ENCODE measurements at places on chromosomes 11 and 22.
A peak's percentile ranks its signal among the peaks of the same experiment; 100 is the strongest.

DNA sequence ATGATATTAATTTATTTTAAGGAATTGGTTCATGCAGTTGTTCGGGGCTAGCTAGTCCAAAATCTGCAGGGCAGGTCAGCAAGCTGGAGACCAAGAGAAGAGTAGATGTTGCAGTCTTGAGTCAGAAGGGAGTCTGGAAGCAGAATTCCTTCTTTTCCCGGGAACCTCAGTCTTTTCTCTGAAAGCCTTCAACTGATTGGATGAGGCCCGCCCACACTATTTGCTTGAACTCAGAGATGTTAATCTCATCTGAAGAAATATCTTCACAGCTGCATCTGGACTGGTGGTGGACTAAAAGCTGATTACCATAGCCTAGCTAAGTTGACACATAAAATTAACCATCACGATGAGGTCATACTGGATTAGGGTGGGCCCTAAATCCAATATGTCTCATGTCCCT is 122.2 kb downstream of the COMMD9 start:
- no peak for DNase-seq

- no peak for DNase-seq
These were observed 24.1 kb upstream of the PHOX2A start for GRCh38 chr11:72267956-72268617.

- peak; percentile 19 for DNase-seq
These were observed 2.1 kb upstream of the LRRC32 start for GRCh38 chr11:76672431-76673175.

DNA sequence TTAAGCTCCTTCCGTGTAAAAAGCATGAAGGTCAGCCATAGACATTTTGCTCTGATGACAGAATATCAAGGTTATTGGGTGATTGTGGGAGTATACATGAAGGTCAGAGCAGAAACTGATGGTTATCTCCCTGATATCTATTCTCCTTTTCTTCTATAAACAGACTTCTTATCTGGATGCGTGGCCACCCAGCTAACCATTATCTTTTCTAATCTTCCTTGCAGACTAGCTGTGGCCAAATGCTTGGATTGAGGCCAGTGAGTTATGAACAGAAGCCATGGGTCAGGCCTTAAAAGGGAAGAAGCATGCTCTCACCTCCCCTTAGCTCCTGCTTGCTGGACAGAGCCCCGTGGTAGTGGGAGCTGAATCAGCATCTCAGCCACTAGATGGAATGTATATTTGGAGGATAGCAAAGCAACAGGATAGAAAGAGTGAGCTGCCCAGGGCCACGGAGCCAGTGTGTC is 31.3 kb upstream of the LRRC55 start:
- no peak for DNase-seq

GRCh38 chr11:132782102-132782501 is 750.2 kb downstream of the OPCML start:
- DNase-seq = no peak

- no peak for DNase-seq
These were observed 4.9 kb upstream of the SLC16A8 start for GRCh38 chr22:38088629-38089473.

GRCh38 chr22:46502440-46503175 is 34.8 kb downstream of the CELSR1 start:
- DNase-seq = no peak

DNA sequence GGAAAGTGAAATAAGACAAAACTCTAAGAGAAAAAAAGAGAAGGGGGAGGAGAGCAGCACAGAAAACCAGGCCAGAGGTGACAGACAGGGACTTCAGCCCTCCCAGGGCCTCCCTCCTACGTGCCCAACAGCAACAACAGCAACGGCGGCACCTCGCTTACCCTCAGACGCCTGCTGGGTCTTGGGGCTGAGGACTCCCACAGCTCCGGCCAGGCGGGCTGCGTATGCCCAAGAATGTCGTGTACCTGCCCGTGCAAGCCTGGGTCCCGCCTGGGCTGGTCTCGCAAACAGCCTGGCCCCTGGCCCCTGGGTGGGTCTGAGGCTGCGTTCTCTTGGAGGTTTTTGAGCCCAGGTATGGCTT is 30.5 kb downstream of the ARAP1 start:
- no peak for DNase-seq

GRCh38 chr22:21663738-21664137 is 2.1 kb upstream of the PPIL2 start:
- DNase-seq = no peak

- DNase-seq = no peak
These were observed 34.9 kb downstream of the DENND5A start for GRCh38 chr11:9230296-9230695.

- no peak for DNase-seq
These were observed 59.1 kb upstream of the POU2AF1 start for GRCh38 chr11:111438168-111438567.

DNA sequence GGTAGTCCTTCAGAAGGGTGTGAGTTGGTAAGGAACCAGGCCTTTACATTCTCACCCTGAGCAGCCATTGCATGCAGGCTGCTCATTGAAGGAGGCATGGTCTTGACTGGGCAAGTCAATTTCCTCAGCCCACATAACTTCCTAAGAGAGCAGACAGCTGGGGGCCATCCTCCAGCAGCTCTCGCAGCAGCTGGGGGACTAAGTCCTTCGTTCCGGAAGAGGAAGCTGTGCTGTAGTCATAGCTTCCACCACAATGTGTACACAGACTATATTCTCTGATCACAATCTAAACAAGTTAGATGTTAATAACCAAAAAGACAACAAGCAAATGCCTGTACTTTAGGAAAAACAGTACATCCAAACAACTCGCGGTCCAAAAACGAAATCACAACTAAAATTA is 30.1 kb upstream of the MPPED1 start:
- DNase-seq = no peak

- no peak for DNase-seq
These were observed 2.8 kb downstream of the SLC17A6 start for GRCh38 chr11:22340701-22341587.

- DNase-seq = no peak
These were observed 61.3 kb upstream of the OR5P2 start for GRCh38 chr11:7858006-7858405.

DNA sequence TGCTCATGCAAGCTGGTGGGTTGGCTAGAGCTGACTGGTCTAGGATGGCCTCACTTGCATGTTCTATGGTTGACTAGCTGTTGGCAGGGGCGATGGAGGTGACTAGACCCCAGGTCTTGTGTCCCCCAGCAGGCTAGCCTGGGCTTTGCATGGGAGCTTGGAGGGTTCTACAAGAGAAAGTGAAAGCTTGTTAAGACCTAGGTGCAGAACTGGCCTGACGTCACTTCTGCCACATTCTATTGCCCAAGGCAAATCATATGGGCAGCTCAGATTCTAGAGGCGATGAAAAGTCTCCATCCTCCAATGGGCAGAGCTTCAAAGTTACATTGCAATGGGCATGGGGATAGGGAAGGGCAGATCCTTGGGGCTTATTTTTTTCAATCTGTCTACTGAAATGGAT is 170.9 kb downstream of the MIAT start:
- DNase-seq = no peak

DNA sequence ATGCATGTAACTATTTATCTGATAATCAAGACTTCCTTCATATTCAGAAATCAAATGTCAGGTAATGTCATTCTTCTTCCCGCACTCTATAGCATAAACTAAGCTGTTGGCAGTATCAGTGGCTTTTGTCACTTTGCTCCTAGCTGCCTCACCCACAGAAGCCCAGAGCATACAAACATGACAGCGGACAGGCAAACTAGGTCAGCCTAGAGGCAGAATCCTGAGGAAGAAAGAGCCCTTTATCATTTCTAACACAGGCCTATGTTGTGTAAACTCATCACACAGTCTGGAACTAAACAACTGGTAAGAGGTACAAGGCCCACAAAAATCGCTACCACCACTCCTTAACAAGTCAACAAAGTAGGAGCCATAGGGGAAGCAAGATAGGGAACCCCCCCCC is 21.0 kb downstream of the GUCY1A2 start:
- DNase-seq = no peak

GRCh38 chr11:32082346-32082986 is 8.4 kb upstream of the RCN1 start:
- no peak for DNase-seq

DNA sequence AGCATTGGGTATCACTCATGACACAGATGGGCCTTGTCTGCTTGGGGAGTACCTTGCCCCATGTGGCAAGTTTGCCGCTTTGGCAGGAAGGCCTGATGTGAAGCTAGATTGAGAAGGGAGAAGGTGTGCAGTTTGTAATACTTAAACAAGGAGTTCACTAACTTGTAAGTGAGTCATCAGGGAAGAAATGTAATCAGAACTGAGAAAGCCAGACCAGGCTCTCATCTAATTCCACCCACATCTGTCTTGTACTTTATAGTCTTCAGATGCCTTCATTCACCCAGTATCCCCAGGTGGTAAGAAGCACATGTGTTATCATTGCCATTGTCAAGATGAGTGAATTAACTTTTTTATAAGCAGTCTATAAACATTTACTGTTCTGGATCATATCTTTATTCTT is 116.0 kb upstream of the DDI1 start:
- no peak for DNase-seq

DNA sequence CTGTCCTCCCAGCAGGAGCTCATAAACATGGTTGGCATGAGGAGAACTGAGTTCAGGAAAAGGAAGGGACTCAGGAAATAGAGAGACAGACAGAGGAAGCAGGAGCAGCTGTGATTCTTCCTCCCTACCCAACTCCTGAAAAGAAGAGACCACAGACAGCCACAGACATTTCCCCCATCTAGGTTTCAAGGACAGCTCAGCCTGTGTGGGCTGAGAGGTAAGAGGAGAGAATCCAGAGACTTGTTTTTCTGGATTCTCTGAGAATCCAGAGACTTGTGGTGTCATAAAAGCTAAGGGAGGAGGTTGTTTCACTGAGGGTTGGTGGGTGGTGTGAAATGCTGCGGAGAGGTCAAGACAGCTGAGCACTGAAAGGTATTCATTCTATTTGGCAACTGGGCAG is 19.0 kb upstream of the STK33 start:
- DNase-seq = no peak

DNA sequence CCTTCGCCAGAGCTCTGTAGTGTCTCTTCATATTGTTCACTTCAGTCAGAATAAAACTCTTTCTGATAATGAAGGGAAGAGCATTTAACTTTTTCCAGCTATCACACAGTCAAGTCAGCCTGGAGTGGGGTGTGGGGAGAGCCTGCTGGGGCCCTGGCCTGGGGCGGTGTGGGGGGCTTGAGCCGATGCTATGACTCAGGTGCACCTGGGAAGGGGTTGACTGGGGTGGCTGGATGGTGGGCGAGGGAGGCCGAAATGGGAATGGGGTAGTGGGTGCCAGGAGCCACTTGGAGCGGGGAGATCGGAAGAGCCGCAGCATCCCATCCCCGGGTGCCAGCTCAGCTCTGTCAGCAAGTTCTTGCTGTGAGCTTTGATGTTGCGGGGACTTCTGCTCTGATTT is 100.9 kb downstream of the NXPE2 start:
- DNase-seq = no peak

DNA sequence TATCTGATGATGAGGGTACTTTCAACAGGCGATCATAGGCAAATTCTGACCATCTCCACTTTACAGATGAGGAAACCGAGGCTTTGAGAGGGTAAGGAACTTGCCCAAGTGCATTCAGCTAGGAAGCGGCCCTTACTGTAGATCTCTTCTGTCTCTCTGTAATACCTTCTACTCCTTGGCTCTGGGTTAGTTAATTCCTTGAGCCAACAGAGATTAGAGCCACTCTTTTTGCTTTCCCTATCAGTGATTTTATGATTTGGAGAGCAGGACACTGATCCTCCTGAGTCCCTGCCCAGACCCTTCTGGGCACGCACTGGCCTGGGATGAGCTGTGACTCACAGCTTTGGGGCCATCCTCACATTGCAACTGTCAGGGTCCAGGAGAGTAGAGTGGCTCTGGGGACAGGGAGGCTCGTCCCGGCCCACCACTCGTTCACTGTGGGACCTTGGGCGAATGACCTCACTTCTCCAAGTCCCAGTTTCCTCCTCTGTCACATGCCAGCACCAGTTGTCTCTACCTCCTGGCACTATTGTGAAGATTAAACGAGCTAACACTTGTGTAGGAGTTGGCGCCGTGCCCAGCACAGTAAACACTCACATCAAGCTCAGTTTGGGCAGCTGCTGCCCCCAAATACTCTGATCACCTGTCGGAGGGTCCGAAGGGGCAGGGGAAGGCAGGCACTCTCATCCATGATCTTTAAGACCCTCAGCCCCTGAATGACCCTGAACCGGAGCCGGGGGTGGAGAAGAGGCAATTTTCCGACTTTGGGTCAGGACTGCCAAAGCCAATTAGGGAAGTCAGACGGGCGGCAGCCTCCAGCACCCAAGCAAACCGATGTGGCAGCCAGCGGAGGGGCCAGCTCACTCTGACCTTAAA is 235.0 kb downstream of the MIAT start:
- DNase-seq = no peak

DNA sequence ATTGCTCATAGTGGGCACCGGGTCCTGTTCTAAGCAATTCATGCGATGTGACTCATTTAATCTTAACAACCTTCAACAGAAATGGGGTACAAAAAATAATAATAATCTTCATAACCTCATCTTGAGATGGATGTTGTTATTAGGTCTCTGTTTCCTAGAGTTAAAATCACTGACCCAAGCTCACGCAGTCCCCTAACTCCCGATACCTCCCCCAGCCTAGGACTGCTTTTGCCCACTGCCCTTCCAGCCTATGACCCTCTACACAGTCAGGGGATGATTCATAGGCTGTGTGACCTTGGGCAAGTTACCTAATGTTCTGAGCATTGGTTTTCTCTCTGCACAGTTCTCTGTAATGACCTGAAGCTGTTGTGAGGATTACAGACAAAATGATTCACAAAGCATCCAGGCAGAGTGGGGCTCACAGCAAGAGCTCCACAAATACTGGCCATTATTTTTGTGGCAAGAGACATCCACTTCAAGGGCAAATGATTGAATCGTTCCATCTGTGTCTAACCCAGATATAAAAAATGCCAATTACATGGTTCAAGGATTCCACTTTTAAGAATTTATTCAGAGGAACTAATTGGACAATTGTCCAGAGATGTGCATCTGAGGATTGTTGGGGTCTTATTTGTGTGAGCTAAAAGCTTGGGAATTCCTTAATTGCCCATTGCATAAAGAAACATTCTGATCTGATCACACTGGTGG is 20.0 kb downstream of the MTFP1 start:
- DNase-seq = no peak

DNA sequence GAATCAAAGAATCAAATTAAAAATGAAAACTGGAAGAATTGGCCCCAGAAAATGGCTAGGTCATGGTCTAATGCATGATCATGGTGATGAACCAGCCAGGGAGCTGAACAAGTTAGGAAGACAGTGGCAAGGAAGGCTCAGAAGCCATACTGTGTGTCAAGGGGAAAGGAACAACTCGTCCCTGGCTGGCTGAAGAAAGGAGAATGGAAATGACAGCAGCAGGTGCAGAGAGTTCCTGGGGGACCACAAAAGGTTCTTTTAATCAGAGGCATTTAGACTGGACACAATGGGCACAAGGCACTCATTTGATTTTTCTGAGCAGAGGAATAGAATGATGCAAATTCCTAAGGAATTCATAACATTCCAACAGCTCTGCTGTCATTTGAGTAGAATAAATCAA is 209.9 kb downstream of the LARGE1 start:
- DNase-seq = no peak

DNA sequence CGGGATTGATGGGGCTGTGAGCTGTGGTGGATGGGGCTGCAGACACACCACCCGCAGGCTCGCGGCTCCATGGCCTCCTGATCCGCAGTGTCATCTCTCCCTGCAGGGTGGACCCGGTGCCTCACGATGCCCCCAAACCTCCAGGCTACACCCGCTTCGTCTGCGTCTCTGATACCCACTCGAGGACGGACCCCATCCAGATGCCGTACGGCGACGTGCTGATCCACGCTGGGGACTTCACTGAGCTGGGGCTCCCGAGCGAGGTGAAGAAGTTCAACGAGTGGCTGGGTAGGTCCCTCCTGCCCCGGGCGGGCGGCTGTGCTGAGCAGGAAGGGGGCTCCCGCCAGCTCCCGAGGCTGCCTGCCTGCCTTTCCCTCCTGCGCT is 23.1 kb downstream of the MPPED1 start:
- DNase-seq = no peak
